A549 treated with AZD2906 at 1 μM for 4 hours (cell line): ENCODE measurements at places on chromosomes 2 and 18. TPM values are rescaled to one million over a fixed set of nuclear protein-coding genes. Genes with fewer than 3 reads are reported as not detected.

SCN2A gene
- 0.03 TPM in 1 of 5 replicates, not detected in the others for total RNA-seq

ABCG5 gene
- not detected in 5 replicates for total RNA-seq

CPLX4 gene
- not detected in 5 replicates for total RNA-seq

OSR1 gene
- 7.3 to 9.7 TPM (median 7.4 TPM) in 5 replicates for total RNA-seq

SIX3 gene
- 2.7 to 4.3 TPM (median 3.7 TPM) in 5 replicates for total RNA-seq

FKBP1B gene
- 11.5 to 12.2 TPM (median 11.8 TPM) in 5 replicates for total RNA-seq

SGPP2 gene
- total RNA-seq: 0.71 to 0.84 TPM (median 0.79 TPM) in 5 replicates

ACMSD gene
- total RNA-seq: not detected in 5 replicates

STPG4 gene
- 0.03 to 0.07 TPM in 2 of 5 replicates, not detected in the others for total RNA-seq

ANTXR1 gene
- 94.7 to 152 TPM (median 122 TPM) in 5 replicates for total RNA-seq

PROKR1 gene
- total RNA-seq: 0.01 TPM in 1 of 5 replicates, not detected in the others

SP140 gene
- 0.14 TPM in 1 of 5 replicates, not detected in the others for total RNA-seq

XDH gene
- total RNA-seq: 0.98 to 1.4 TPM (median 1.2 TPM) in 5 replicates

IL37 gene
- total RNA-seq: not detected in 5 replicates

CCDC85A gene
- total RNA-seq: 0.31 to 0.46 TPM (median 0.35 TPM) in 5 replicates

SERPINB7 gene
- total RNA-seq: 1.6 to 3.0 TPM (median 2.2 TPM) in 5 replicates

RASGRP3 gene
- 0.58 to 0.98 TPM (median 0.72 TPM) in 5 replicates for total RNA-seq

HOXD3 gene
- 0.06 to 0.16 TPM (median 0.09 TPM) in 5 replicates for total RNA-seq

KCNJ3 gene
- not detected in 5 replicates for total RNA-seq

POTEI gene
- 0.01 TPM in 1 of 5 replicates, not detected in the others for total RNA-seq

YPEL5 gene
- total RNA-seq: 47.0 to 55.8 TPM (median 54.4 TPM) in 5 replicates

FZD7 gene
- total RNA-seq: 5.9 to 6.7 TPM (median 6.4 TPM) in 5 replicates

CBLN2 gene
- 0.04 to 0.18 TPM (median 0.07 TPM) in 5 replicates for total RNA-seq

DPYSL5 gene
- total RNA-seq: 4.1 to 5.6 TPM (median 5.2 TPM) in 5 replicates

BOLL gene
- total RNA-seq: not detected in 5 replicates

ZNF521 gene
- total RNA-seq: not detected in 5 replicates

MYL1 gene
- not detected in 5 replicates for total RNA-seq

RABL2A gene
- total RNA-seq: 8.0 to 9.0 TPM (median 8.4 TPM) in 5 replicates

ESPNL gene
- 0.07 to 0.22 TPM (median 0.14 TPM) in 5 replicates for total RNA-seq
